T-helper 22 cell (primary cell): ENCODE measurements at places on chromosomes 5 and 9.

DNA sequence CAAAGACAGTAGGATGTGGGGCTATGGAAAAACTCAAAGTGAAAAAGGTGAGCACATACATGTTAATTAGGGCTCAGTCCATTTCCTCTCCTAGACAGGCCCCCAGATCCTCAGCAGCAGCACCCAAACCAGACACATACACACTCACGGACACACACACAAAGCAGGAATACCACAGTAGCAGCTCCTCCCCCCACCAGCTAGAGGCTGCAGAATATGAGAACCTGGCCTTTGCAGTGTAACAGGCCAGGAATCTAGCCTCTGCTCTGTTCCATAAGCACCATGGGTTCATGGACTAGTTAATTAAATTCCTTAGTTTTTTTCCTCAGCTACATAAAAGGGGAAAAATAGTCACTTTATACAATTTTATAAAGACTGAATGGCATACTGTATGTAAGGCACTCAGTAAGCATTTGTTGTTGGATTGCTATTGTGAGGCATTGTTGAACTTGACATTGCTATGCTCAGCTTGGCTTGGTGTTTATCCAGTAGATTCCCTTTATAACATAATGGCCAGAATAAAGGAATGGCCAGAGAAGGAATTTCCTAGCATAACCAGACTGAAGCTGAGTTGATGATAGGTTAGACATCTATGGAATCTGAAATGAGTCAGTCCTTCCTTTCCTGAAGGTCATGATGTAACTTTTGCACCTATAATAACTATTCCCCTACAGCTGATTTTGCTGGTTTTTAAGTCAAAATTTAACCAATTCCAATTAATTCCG is 186.8 kb downstream of the SEMA5A start:
- DNase-seq: no peak

DNA sequence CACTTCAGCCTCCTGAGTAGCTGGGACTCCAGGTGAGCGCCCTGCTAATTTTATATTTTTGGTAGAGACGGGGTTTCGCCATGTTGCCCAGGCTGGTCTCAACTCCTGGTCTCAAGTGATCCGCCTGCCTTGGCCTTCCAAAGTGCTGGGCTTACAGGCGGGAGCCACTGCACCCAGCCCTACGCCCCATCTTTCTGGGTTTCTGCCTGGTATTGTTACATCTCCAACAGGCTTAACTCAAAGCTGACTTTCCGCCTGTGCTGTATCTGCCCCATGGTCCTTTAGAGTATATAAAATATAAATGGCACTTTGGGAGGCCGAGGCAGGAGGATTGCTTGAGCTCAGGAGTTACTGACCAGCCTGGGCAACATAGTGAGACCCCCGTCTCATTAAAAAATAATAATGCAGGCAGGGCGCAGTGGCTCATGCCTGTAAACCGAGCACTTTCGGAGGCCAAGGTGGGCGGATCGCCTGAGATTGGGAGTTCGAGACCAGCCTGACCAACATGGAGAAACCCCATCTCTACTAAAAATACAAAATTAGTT is 36.5 kb upstream of the GLDC start:
- no peak for DNase-seq

DNA sequence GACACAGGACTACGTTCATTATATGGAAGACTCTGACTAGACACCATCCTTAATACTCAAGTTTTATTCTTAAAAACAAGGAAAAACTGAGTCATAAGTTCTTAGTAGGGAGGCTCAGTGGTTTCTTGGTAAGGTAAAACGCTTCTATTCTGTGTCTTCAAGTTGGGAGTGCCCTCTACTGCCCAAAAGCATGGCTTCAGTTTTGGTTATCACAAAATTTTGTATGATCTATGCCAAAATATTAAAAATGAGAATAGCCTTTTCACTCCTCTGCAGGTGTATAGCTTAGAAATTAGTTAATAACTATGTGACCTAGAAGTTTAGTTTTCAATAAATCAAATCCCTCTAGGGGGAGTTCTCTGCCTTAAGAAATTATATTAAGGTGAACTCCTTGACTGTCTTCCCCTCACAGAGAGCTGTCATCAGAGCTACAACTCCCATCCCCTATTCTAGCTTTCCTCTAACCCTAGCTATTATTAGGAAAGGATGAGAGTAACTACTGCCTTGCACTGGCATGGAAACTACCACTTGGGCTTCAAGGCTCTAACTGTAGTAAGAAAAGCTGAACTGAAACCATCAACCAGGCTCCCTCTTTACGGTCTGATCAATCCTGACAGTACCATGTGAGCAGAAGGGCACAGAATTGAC is 189.7 kb downstream of the GNAQ start:
- no peak for DNase-seq

DNA sequence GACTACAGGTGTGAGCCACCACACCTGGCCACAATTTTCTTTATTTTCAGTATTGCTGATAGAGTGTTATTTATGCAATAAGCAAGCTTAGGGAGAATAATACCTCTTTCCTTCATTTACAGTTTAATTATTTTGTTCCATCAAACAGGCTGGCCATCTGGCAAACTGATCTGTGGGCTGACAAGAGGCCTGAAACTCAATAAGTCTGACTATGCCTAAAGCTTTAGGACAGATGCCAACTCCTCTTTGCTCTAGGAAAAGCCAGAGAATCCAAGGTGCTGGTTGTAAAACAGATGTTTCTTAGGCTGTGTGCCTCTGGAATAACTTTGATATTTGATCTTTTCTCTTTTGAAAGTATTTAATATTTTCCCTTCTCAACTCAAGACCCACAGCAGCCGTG is 98.4 kb downstream of the TARS1 start:
- no peak for DNase-seq

DNA sequence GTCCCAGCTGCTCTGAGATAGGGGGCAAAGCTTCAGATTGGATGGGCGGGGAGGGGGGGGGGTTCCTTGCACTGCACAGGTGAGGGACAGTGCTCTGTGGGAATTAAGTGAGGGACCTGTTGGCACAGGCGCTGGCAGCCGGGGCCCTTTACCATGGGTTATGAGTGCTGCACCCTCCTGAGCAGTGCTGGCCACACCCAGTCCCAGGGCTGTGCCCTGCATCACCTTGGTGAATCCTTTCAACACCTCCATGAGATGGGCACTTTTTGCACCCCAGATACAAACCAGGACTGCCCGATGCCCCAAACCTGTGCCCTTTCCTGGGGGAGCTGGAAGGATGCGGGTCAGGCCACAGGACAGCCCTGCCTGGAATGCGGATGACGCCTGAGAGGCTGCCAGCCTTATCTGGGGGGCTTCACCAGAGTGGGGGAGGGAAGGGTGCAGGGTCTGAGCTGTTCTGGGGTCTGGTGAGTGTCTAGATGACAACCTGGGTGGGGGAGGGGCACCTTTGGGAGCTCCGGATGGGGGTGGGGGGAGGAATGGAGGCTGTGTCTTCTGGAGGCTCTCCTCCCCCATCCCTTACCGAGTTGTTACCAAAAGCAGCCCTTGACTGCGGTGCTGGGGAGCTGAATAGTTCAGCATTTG is 5.2 kb downstream of the CRB2 start:
- DNase-seq: no peak

DNA sequence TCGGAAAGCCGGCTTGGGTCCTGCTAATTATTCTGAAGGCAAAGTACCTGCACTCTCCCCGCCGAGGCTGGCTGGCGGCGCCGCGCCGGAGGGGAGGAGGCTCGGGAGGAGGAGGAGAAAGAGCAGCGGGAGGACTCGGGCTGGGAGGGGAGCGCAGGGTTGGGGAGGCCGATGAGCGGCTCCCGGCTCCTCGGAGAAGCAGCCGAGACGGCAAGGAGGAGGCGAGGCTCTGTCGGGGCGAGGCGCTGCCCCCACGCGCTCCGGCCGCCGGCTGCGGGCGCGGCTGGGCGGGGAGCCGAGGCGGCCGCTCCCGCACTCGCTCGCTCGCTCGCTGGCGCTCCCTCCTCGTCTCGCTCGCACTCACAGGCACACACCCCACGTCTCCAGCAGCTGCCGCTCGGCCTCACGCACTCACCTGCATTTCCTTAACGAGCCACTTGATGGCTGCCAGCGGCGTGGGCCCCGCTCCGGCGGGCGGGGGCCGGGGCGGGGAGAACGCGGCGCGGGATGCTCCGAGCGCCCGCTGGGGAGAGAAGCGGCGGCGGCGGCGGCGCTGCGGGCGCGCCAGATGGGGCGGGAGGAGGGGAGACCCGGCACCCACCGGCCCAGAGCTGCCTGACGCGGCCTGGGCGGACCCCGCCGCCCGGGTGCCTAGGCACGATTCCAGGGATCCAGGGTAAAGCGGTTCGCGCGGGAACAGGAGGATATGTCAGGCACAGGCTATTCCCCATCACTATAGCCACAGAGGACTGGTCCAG is at the start of gene PTPRD:
Gene PTPRD (minus strand): TSS at position 362 of the 758 bp plus-strand sequence.
- no peak for DNase-seq

DNA sequence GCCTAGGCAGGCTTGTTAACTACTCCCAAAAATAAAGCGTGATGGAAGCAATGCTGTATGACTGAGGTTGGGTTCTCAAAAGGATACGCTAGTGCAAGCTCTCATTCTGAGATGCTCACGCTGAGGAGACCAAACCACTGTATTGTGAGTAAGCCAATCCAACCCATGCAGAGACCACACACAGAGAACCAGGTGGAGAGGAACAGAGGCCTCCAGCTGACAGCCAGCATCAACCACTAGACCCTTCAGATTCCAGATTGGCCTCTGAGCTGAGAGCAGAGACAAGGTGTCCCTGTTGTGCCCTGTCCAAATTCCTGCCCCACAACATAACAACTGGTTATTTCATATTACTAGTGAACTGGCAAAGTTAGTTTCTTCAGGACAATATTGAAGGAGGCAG is 4.5 kb downstream of the TSTD2 start:
- no peak for DNase-seq

- no peak for DNase-seq
Measured at GRCh38 chr9:114477642-114478041, 27.6 kb downstream of the WHRN start.

- no peak for DNase-seq
Measured at GRCh38 chr9:97668485-97668884, 28.7 kb downstream of the XPA start.

DNA sequence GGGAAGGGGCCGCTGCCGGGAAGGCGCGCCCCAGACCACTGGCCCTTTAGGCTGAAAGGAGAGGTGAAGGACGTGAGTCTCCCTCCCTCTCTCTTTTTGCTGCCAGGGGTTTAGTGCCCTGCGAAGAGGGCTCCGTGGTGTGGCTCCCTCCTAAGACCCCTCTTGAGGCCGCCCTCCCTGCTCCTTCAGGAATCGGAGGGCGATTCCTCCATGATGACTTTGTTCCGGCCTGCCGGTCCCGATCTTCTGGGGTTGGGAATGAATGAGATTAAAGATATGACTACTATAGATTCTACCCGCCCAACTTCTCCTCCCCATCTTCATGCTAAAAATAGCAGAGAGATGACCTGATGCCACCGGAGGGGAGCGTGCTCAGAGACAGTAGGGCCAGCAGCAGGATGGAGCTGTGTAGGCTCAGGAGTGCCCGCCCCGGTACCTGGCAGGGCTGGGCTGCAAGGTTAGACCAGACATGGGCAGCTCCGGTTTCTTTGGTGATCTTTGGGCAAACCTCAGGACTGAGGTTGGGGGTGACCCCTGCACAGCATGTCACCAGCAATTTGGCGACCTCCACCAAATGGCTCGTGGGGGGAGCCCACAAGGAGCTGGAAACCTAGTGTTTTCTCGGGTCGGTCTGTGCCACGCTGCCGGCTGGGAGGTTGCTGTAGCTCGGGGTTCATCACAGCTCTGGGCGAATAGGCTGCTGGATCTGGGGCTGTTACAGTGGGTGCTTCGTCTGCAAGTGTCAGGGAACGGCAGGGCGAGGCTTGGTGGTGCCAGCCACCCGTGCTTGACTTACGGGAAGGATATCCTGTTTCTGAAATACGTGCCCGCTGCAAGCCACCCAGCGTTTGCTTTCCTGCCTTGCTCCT is 1.7 kb downstream of the OLFM1 start:
- DNase-seq: no peak

- no peak for DNase-seq
Measured at GRCh38 chr5:39668980-39669379, 244.2 kb upstream of the DAB2 start.

- DNase-seq: no peak
Measured at GRCh38 chr5:4295663-4296339, 700.2 kb downstream of the IRX1 start.

- no peak for DNase-seq
Measured at GRCh38 chr5:133145436-133146170, 93.8 kb downstream of the HSPA4 start.

GRCh38 chr5:57307516-57307915 is 133.7 kb downstream of the GPBP1 start:
- no peak for DNase-seq

GRCh38 chr5:177226860-177227259 is 76.7 kb downstream of the RAB24 start:
- no peak for DNase-seq

DNA sequence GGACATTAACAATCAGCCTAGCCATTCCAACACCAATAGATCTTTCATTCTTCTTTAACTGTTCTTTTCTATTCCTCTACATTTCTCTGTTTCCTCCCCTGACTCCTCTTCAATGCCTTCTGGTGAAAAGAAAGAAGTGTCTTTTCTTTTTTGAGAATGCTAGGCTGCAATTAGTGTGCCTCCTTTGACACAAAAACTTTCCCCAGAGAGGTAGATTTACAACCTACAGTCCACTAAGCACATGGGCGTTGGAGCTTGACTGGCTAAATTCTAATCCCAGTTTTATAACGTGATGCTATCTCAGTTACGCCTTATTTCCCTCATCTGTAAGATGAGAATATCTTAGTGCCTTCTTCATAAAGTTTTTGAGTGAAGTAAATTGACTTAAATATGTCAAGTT is 16.9 kb upstream of the ANKRD55 start:
- no peak for DNase-seq

GRCh38 chr5:95102080-95102479 is 182.8 kb downstream of the MCTP1 start:
- no peak for DNase-seq

GRCh38 chr5:179791881-179792611 is 1.7 kb upstream of the LTC4S start:
- DNase-seq: no peak

GRCh38 chr5:102107865-102108264 is 188.2 kb downstream of the SLCO4C1 start:
- no peak for DNase-seq

DNA sequence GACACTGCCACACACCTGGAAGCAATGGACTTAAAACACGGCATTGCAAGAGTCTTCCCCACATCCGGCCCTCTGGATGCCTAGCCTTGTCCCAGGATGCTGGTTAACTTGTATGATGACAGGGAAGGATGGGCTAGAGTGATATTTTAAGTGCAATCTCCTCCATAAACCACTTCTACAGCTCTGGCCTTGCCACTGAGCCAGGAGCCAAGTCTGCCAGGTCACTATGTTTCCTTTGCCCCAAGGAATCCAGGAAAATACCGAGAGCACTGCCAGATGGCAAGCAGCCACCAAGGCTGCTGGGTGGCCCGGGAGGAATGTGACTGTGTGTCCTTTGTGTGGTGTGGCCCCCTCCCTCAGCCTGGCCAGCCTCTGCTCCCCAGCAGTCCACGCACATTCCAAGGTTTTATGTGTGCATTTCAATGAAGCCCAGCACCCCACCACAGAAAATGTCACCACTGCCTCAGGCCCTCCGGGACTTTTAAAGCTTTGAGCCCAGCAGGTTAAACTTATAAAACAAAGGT is 106.0 kb downstream of the FRMD3 start:
- no peak for DNase-seq
